ENCODE measurements at places on chromosomes 3 and 15. TPM values are rescaled to one million over a fixed set of nuclear protein-coding genes. Genes with fewer than 3 reads are reported as not detected.

Gene FBXO40
- 81.6 TPM for total RNA-seq

Gene ZNF774
- 3.7 TPM for total RNA-seq

Gene GABRB3
- 12.9 TPM for total RNA-seq

Gene TM4SF18
- 13.8 TPM for total RNA-seq

Gene TTLL13
- not detected for total RNA-seq

Gene PP2D1
- total RNA-seq, result not detected

Gene PLCL2
- total RNA-seq, result 32.4 TPM

Gene HHLA2
- not detected for total RNA-seq

GRCh38 chr3:117409701-117410459 is 700.3 kb downstream of the TUSC7 start:
- H3K4me1 ChIP-seq, result no peaks in the 10 kb centered on the region
- no peak overlapping the region for H3K27ac ChIP-seq
- no peak overlapping the region for H3K4me3 ChIP-seq
- no peaks in the 10 kb centered on the region for H3K27me3 ChIP-seq
- H3K36me3 ChIP-seq, result no peaks in the 10 kb centered on the region
- DNase-seq, result no peak

GRCh38 chr3:116077059-116077458 is 368.2 kb downstream of the LSAMP start:
- H3K36me3 ChIP-seq, result no peaks in the 10 kb centered on the region
- H3K4me1 ChIP-seq, result no peaks in the 10 kb centered on the region
- no peak overlapping the region for H3K27ac ChIP-seq
- no peaks in the 10 kb centered on the region for H3K27me3 ChIP-seq

DNA sequence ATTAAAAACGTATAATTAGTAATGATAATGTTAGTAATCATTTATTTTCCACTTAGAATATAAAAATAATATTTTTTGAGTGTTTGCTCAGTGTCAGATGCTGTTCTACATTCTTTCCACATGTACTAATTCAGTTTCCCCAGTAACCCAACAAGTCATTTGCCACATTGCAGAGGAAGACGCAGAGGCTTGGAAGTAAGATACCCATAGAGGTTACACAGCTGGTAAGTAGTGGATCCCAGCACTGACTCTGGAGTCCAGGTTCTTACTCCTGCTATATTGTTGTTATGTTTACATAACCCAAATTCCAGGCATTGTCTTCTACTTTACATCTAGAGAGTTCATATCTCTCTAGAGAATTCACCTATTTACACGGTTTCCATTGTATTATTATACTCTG is 48.2 kb upstream of the MYO5C start:
- H3K4me3 ChIP-seq, result no peak overlapping the region
- H3K4me1 ChIP-seq, result peaks cover 12% of the 10 kb centered on the region
- no peak for DNase-seq
- H3K27me3 ChIP-seq, result no peaks in the 10 kb centered on the region
- peak overlapping the region; percentile 26 for H3K27ac ChIP-seq

DNA sequence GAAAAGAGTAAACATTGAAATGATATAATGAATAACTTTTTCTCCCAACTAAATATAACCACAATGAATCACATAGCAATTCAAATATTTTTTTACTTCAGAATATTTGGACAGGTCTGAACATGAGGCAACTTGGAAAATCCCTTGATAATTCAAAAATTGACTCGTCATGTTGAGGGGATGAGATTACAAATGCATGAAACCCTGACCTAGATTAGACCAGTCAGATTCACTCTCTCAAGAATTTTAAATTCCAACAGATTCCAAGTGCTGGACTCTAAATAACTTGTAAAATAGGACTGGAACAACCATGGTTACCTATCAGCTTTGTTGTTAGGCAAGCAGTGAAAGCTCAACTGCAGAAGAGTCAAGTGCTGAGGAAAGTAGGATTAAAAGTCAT is 317.5 kb downstream of the GBE1 start:
- no peaks in the 10 kb centered on the region for H3K36me3 ChIP-seq
- H3K27me3 ChIP-seq, result no peaks in the 10 kb centered on the region
- no peak overlapping the region for H3K4me3 ChIP-seq
- H3K27ac ChIP-seq, result no peak overlapping the region

DNA sequence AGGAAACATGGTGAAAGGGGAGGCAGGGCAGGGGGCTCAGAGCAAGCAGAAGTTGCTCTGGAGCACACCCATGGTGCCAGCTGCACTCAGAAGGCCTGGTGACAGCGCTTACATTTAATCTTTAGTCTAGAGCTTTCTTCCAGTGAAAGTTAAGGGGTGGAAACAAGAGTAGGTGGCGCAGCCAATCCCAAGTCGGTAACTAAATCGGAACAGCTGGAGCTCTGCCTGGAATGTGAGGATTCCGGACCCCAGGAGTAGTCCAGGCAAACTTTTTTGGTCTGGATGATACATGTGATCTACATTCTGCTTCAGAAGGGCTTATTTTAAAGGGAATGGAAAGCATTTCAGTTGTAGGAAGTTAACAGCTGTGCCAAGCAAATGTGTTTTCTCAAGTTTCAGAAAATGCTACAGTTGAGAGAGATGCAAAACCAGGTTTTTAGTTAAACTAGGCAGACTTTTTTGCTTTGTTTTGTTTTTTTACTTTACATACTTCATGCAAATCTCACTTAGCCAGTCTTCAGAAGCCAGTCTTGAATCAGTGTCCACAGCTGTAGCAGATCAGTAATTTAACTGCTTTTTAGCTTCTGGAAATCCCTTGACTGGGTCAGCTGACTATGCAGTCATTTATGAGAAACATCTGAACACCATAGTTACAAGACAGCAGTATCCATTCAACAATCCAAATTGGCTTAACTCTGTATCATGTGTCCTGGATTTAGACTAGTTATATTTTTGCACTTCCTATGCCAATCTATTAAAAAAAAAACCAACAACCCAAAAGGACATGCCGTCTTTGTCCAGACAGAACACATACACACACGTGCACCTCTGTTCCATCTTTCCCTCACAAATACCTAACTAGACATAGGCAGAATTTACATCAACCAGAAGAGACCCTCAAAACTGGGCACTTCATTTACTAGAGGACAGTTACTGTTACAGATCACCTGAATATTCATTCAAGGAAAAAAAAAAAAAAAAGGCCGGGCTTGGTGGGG is 33.2 kb downstream of the ZNF106 start:
- no peaks in the 10 kb centered on the region for H3K4me1 ChIP-seq
- no peaks in the 10 kb centered on the region for H3K27me3 ChIP-seq
- peak overlapping the region; percentile 88 for H3K27ac ChIP-seq

GRCh38 chr3:18531662-18532061 is 106.5 kb upstream of the SATB1 start:
- H3K4me3 ChIP-seq, result no peak overlapping the region
- no peaks in the 10 kb centered on the region for H3K4me1 ChIP-seq
- no peaks in the 10 kb centered on the region for H3K36me3 ChIP-seq
- H3K27me3 ChIP-seq, result no peaks in the 10 kb centered on the region
- no peak overlapping the region for H3K27ac ChIP-seq

DNA sequence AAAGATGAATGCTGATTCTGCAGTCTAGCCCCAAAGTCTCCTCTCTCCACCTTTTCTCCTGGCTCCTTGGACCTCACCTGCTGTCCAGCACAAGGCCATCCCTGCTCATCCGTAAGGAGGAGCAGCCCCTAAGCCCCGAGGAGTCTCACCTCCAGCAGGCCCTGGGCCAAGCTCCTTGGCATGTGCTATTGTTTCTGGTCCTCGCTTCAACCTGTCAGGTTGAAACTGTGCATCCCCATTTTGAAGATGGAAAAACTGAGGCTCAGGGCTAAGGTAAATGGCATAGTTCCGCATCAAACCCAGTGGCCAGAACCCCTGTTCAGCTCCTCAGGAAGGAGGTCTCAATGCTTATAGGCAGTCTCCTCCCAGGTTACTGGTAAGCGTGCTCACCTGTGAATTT is 26.1 kb downstream of the CHDH start:
- no peak overlapping the region for H3K27ac ChIP-seq
- peaks cover 5% of the 10 kb centered on the region for H3K36me3 ChIP-seq
- no peak for DNase-seq
- no peaks in the 10 kb centered on the region for H3K27me3 ChIP-seq
- H3K4me1 ChIP-seq, result no peaks in the 10 kb centered on the region

GRCh38 chr3:32004113-32004765 is 22.7 kb downstream of the ZNF860 start:
- no peak for DNase-seq
- H3K4me1 ChIP-seq, result no peaks in the 10 kb centered on the region
- no peaks in the 10 kb centered on the region for H3K27me3 ChIP-seq
- no peak overlapping the region for H3K27ac ChIP-seq
- H3K4me3 ChIP-seq, result no peak overlapping the region

GRCh38 chr3:102060814-102061213 is 211.5 kb downstream of the NFKBIZ start:
- H3K4me1 ChIP-seq, result no peaks in the 10 kb centered on the region
- no peak overlapping the region for H3K27ac ChIP-seq
- no peaks in the 10 kb centered on the region for H3K27me3 ChIP-seq
- no peak overlapping the region for H3K4me3 ChIP-seq

DNA sequence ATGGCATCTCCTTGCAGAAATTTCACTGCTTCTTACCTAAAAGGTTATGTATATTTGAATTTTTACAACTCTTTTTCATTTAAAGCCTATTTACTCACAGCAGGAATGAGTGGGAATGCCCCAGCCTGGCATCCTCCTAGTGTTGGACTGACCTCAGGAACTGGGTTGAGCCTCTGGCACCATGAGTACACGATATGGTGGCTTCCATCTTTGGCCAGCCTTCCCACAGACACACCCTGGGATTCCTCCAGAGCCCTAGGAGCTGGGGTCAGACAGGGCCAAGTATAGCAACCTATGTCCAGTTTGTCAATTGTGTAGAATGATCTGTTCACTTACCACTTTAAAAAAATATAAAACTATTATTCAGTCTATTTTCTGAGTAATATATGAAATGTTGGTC is 57.2 kb upstream of the HEG1 start:
- H3K36me3 ChIP-seq, result no peaks in the 10 kb centered on the region
- no peaks in the 10 kb centered on the region for H3K27me3 ChIP-seq
- no peak for DNase-seq
- no peak overlapping the region for H3K4me3 ChIP-seq
- H3K4me1 ChIP-seq, result no peaks in the 10 kb centered on the region
